Stimulated activated CD4-positive, alpha-beta T cell treated with anti-CD3 and anti-CD28 coated beads, Interleukin-15, amount 100 ng/mL, for 1 hour (primary cell): ENCODE measurements at places on chromosomes 2 and 18.

GRCh38 chr2:112642966-112643365 lies 2.8 kb upstream of the SLC20A1 start:
- no peak for DNase-seq

GRCh38 chr2:230824406-230824978 lies 40.2 kb upstream of the ITM2C start:
- peak; percentile 14 for DNase-seq

DNA sequence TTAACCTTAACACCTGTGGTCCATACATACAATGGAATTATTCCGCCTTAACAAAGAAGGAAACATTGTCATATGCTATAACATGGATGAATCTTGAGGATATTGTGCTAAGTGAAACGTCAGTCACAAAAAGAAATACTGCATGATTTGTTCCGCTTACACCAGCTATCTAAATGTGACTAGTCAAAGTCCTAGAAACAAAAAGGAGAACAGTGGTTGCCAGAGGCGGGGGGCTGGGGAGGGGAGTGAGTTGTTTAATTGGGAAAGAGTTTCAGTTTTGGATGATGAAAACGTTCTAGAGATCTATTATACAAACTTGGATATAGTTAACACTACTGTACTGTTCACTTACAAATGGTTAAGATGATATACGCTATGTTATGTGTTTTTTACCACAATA lies 72.0 kb downstream of the SPRED2 start:
- DNase-seq, result no peak

GRCh38 chr2:102261467-102262135 lies 49.8 kb upstream of the IL1RL1 start:
- DNase-seq, result no peak

DNA sequence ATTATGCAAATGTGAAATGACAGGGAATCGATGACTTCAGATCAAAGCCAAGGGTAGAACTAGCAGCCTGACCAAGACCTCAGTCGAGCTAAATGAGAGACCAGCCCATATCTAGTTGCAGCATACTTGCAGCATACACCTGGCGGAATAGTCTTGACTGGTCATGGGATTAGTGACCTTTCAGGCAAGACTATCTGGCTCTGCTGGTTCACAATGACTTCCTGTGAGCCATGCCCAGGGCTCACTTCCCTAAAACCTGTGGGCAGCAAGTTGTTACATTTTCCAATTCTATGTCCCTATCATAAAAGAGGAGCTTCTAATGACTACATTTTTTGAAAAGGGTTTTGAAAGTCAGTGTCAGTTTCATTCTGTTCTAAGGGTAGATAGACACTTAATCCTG lies 1624.9 kb upstream of the CELF4 start:
- no peak for DNase-seq

- DNase-seq, result peak; percentile 29
These were observed 40.0 kb downstream of the DNMT3A start for GRCh38 chr2:25301453-25302352.

GRCh38 chr18:79875931-79876461 lies 75.5 kb downstream of the SLC66A2 start:
- DNase-seq, result no peak
